Stimulated activated CD8-positive, alpha-beta memory T cell treated with anti-CD3 and anti-CD28 coated beads, Interleukin-4, amount 100 ng/mL, for 1 hour (primary cell): ENCODE measurements at places on chromosomes 5 and 9.

GRCh38 chr9:135146766-135147473 lies 59.5 kb downstream of the OLFM1 start:
- no peak for DNase-seq

DNA sequence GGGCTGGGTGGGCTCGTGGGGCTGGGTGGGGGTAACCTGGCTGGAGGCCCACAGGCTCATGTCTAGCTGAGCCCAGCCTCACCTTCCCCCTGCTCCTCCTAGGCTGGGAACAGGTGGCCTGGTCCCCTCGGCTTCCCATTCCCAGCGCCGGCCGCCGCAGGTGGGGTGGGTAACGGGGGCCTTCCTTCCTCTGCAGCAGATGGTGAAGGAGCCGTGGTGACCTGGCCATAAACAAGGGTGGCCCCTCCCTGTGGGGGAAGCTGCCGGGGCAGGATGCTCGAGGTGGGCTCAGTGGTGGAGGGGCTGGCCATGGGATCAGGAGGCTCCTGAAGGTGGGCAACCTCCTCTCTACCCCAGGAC lies 41.0 kb upstream of the EGFL7 start:
- no peak for DNase-seq

DNA sequence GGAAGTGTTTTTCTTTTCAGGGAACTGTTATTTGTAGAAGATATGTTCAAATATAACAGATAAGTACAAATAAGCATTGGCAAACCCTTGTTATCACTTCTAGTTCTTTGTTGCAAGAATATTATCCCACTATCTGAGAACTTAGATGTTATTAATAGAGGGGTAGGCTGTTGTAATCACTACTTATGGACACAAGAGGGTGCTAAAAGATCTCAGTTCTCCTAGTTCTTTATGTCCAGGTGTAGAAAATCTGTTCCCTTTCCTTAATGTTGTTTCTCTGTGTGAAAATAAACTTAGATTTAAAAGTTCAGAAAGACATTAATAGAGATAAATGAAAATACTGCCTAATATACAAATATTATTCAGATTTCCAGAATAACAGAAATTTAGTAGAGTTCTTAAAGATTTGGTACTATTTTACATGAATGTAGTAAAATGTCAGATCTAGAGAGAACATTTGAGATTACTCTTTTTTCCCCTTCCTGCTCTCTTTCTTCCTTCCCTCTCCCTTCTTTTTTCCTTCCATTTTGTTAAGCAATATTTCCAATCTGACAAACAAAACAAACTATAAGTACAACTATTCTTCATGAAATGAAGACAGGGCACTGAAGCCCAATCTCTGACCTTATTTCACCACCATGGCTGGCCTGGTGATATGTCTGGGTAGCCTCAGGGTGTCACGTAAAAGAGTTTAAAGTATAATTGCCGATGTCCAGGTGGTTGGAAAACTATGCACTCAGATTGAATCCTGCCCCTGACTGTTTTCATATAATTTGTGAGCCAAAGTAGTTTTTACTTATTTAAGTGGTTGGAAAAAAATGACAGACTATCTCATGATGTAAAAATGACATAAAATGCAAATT lies 43.6 kb upstream of the C5orf46 start:
- no peak for DNase-seq

DNA sequence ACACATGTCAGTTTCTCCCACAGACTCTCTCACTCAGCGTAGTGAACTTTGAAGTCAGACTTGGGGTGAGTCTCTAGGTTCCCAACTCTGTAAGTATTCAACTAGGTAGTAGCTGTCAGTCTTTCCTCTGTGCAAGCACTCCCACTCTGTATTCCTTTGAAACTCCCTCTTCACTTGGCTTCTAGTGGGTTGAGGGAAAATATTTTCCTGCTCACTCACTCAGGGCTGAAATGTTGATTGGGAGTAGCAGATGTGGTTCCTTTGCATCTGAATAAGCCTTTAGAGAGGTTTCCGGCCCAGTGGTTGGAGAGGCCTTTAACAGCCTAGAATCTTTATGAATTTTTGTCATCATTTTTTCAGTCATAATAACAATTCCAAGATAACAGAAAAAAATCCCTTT lies 18.1 kb upstream of the ARRDC3 start:
- DNase-seq = no peak

- DNase-seq = no peak
Measured at GRCh38 chr9:81123526-81123925, 565.8 kb downstream of the TLE1 start.

GRCh38 chr5:949815-950560 lies 57.3 kb downstream of the TRIP13 start:
- no peak for DNase-seq

DNA sequence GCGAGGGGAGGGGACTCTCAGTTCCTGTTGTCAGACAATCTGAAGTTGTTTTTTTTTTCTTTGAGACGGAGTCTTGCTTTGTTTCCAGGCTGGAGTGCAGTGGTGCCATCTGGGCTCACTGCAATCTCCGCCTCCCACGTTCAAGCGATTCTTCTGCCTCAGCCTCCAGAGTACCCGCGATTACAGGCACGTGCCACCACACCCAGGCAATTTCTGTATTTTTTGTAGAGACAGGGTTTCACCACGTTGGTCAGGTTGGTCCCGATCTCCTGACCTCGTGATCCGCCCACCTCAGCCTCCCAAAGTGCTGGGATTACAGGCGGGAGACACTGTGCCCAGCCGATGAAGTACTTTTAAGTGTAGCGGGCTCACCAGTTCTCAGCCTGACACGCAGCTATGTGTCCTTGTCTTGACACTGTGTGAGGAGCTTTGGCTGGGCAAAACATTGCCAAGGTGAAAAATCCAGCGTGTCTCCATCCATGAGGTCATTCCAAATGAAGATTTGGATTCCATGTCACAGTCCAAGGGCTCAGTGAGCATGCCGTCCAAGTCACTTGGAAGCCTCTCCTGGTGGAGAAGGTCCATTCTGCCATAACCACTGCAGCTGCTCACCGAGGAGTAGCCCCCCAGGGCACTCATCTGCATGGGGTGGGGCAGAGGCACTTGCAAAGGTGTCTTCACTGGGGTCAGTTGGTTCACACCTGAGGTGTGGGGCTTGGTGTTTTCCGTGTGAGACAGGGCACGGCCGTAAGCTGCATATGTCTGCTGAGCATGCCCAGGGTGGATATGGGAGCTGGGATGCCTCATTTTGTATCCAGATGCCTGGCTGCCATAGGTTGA lies 32.0 kb downstream of the OR2V1 start:
- no peak for DNase-seq

DNA sequence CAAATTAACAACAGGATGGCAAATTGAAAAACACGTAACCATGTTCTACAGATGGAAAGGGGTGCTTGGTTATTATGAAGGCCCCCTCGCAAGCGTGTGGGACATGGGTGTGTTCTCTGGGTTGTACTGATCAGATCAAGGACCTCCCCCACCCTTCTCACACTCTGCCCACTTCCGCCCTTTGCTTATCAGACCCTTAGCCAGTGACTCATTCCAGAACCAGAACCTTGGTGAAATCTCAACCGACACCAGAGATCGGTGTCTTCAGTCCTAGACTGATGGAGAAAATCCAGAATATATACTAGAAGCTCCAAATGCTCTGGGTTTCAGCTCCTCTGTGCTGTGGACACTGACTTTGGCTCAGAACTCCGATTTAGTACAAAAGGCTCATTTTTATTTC lies 64.9 kb downstream of the PTTG1 start:
- no peak for DNase-seq

GRCh38 chr5:43627028-43627427 lies 24.0 kb downstream of the NNT start:
- no peak for DNase-seq

DNA sequence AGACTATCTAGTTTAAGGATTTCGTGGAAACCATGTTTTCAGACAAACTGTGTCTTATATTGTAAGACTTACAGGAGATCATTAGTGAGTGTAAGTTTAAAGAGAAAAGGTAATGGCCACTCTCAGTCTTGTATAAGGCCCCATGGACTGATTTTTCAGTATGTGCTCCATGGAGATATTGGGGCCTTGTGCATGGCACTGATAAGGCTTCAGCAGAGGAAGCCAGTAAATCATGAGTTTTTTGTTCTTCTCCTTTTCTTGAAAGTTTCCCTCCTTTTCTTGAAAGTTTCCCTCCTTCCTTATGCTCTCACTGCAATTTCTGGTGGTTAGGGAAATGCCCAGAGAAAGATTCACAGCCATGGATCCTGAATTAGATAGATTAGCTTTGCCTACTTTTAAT lies 471.3 kb downstream of the LRRC70 start:
- no peak for DNase-seq

DNA sequence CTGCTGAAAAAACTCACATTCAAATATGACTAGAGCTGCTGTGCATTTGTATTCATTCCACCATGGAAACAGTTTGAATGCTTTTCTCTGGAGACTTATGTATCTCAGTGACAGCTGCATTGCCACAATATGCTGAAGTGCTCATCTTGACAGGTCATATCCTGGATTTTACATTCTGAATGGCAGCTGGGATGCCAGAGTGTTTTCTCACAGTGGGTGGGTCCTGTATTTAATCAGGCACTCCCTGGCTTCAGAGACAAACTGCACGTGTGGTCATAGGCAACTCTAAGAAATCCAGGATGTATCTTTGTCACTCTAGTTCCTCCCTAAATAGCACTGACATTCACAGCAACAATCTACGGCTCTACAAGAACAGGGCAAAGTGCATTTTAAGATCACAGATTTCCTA lies 75.6 kb downstream of the ST8SIA4 start:
- DNase-seq = no peak

DNA sequence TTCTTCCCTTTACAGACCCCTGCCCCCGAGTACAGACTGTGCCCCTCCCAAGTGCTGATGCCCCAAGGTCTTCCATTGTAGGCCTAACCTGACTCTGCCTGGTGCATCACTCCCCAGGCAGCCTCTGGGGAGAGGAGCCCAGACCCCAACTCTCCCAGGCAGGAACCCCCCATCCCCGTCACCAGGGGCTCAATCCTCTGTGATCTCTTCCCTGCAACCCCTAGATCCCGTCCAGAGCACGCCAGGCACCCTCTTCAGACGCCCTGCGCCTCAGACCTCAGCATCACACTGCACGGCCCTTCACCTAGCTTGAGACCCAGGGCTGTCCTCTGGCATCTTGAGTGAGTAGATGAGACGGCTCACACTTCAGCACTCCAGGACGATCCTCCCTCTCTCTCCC lies 6.4 kb upstream of the EGR1 start:
- no peak for DNase-seq

- no peak for DNase-seq
Measured at GRCh38 chr5:171898386-171898785, 108.1 kb downstream of the FBXW11 start.

- no peak for DNase-seq
Measured at GRCh38 chr9:37066139-37066725, 32.2 kb upstream of the PAX5 start.

- DNase-seq = no peak
Measured at GRCh38 chr5:145991044-145991575, 54.7 kb downstream of the SH3RF2 start.

GRCh38 chr9:130929571-130930038 lies 9.4 kb downstream of the FIBCD1 start:
- DNase-seq = no peak

DNA sequence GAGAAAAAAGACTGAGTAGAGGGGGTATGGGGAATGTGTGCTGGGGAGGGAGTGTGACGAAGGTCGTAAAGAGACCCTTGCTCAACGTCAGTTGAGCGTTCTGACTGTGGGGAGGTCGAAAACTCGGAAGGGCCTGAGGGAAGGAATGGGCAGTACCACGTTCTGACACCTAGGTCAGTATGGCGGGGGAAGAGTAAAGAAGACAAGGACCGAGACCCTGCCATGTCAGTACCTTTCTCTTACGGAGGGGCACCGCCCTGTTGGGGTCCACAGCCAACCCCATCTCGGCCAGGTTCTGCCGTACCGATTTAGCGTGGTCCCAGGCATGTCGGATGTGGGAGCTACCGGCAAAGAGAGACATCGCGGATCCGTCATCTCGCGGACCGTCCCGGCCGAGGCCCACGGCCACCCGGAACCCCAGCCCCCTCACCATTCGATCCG lies 375 bp downstream of the NOP16 start:
- no peak for DNase-seq

- no peak for DNase-seq
Measured at GRCh38 chr5:169142264-169142970, 158.5 kb downstream of the SLIT3 start.

- DNase-seq = no peak
Measured at GRCh38 chr9:121627427-121627826, 24.0 kb upstream of the DAB2IP start.

- DNase-seq = no peak
Measured at GRCh38 chr9:34419716-34420504, 38.5 kb downstream of the FAM219A start.

DNA sequence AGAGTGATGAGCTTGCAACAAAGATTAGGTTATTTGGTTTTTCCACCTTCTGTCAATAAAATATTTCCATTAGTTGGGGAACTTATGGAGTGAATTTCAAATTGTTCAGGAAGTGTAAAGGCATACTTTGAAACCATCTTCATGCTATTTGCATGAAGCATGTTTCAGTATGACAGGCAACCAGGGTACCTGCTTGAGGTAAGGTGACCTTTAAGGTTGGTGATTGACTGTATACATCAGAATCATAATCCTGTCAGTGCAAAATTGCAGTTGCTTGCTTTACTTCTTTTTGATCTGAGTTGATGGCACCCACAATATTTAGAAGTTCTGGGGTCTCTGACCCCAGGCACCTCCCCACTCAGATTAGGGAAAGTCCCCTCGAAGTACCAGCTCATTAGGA lies 26.0 kb upstream of the TMEM171 start:
- DNase-seq = no peak

- no peak for DNase-seq
Measured at GRCh38 chr5:95617057-95617456, 2.8 kb upstream of the GPR150 start.

DNA sequence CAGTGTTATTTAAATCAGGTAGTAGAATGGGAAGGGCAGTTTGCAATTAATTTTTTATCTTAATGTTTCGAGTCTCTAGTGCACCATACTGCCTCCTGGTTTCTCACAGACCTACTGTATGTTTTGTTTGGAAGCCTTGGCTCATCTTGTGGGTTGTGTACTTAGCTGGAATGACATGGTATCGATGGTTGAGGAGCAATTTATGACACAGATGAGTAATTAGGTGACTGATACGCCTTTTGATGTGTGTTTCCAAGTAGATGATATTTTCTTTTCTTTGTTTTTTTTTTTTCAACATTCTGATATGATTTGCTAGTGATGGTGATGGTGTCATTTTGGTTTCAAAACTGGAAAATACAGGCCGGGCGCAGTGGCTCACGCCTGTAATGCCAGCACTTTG lies 16.1 kb downstream of the BASP1 start:
- no peak for DNase-seq

DNA sequence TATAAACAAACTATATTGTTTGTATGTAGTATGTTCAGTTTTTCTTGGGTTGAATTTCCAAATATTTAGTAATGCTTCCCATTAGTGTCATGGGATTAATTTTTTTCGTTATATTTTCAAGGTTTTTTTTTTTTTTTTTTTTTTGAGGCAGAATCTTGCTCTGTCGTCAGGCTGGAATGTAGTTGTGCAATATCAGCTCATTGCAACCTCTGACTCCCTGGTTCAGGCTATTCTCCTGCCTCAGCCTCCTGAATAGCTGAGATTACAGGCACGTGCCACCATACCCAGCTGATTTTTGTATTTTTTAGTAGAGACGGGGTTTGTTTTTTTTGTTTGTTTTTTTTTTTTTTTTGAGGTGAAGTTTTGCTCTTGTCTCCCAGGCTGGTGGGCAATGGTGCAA lies 10.6 kb downstream of the DDX46 start:
- no peak for DNase-seq

- no peak for DNase-seq
Measured at GRCh38 chr5:73093943-73094342, 26.4 kb upstream of the TMEM171 start.

GRCh38 chr5:132354381-132355139 lies 14.9 kb upstream of the SLC22A5 start:
- DNase-seq = no peak
